ENCODE measurements at places on chromosomes 3 and 15.

- DNase-seq: no peak
These were observed 102.4 kb downstream of the FRMD4B start for GRCh38 chr3:69283496-69283895.

DNA sequence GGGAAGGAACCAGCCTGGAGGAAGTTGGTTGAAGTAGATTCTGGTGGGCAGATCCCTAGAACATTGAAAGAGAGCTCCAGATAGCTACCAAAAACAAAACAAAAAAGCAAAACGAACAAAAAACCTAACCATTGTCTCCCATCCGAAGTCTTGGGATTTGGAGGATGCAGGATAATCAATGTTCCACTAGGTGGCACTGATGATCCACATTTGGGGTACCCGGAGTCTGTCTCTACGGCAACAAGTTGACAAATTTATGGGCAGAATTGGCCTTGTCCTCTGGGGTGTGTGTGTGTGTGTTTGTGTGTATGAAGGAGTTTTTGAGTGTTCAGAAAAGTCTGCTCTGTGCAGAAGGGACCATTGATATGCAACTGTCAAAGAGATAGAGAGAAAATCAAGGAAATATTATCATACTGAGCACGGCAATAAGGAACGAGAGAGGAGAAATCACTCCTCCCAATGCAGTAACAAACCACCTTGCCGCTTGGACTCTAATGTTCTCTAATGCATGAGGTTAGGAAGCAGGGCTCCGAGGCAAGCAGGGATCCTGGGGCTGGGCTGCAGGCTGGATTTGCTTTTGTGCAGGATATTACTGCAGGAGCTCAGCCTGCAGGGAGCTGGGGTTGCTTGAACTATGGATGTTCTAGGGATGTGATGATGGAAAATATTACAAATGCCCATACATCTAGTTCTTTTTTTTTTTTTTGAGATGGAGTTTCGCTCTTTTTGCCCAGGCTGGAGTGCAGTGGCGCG lies 59.8 kb upstream of the KLHL25 start:
- DNase-seq: no peak

- DNase-seq: no peak
These were observed 150.2 kb upstream of the SUCLG2 start for GRCh38 chr3:67804578-67804977.

DNA sequence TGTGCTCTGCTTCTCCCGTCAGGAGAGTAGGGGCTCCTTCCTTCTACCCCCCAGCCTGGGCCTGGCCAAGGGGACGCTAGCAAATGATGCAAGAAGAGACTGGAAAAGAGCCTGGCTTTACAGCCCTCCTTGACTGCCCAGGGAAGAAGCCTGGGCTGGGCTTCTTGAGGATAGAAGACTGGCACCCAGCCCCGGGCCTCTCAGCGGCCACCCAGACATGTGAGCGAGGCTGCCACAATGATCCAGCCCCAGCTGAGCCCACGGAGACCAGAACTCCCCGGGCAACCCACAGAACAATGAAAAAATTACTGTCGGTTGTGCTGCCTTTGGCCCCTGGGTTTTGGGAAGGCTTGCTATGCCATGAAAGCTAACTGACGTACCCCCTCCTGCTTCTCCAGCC lies 100.6 kb upstream of the PRR20G start:
- peak; percentile 43 for DNase-seq

GRCh38 chr3:147656023-147656422 lies 246.9 kb downstream of the ZIC1 start:
- no peak for DNase-seq

- DNase-seq: peak; percentile 89
These were observed 1.8 kb downstream of the BCL6 start for GRCh38 chr3:187743195-187744141.

DNA sequence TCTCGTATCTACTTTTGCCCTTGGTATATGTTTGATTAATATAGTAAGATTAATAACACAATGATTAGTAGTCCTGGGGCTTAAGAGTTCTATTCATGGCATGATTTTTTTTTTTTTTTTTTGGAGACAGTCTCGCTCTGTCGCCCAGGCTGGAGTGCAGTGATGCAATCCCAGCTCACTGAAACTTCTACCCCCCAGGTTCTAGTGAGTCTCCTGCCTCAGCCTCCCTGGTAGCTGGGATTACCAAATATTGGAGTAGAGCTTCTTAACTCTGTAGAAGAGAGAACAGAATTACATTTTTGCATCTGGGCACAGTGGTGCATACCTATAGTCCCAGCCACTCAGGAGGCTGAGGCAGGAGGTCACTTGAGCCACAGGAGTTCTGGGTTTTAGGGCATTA lies 58.9 kb downstream of the RAB7A start:
- DNase-seq: no peak

All from coronary artery (tissue), 2 donors.